Activated T-cell treated with anti-CD3 and anti-CD28 coated beads for 48 hours (primary cell): ENCODE measurements at places on chromosomes 5 and 9.

DNA sequence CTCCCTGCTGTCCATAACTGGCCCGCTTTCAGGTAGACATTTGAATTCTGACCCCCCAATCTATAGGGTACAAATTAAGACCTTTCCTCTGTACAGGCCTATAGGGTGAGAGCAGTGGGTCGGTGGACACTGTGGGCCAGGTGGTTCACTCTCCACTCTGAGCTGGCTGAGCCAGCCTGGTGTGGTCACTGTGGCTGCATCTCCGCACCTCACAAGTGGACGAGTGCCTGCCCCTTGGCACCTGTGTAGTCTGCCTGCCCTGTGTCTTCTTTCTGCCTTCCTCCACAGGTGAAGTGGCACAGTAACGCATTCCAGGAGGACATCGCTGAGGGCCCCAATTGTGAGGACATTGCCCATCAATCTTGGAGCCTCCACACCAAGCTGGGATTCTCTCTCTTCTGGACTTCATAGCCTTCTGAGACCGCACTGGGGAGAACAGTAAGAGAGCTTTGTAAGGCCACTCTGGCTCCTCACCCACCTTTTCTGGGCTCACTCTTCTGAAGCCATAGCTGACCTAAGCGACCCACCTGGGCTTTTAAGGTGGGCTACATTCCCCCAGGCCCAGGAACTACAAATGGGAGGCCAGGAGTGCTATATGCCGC lies 33.5 kb upstream of the JADE2 start:
- no peak for DNase-seq

GRCh38 chr9:77809552-77809951 lies 161.4 kb upstream of the GNA14 start:
- no peak for DNase-seq

- DNase-seq = no peak
Observed at GRCh38 chr9:87587356-87587745, 89.7 kb downstream of the DAPK1 start.

GRCh38 chr5:12013351-12013750 lies 109.1 kb upstream of the CTNND2 start:
- no peak for DNase-seq

DNA sequence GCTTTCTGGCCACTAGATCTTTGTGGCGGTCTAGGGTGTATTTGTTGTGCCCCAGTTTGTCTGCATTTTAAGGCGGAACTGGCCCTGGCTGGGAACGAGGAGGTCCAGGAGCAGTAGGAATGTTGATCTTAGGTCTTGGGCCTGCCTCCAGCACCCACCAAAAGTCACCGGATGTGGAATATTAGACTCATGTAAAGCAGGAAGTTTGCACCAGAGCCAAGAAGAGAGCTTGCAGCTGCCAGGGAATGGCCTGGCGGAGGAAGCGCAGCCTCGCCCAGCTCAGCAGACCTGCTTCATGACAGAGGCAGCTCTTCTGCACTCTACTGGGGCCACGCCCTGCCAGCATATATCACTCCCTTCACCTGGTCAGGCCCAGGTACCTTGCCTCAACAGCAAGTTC lies 3.3 kb downstream of the GPX3 start:
- DNase-seq = no peak

- DNase-seq = no peak
Observed at GRCh38 chr9:107890921-107891465, 401.4 kb upstream of the KLF4 start.
